Cardiac fibroblast (primary cell): ENCODE measurements at places on chromosomes 6 and 20.
A peak's percentile ranks its signal among the peaks of the same experiment; 100 is the strongest.

- no peak for DNase-seq
Observed at GRCh38 chr6:162249907-162250642, 477.5 kb downstream of the PRKN start.

DNA sequence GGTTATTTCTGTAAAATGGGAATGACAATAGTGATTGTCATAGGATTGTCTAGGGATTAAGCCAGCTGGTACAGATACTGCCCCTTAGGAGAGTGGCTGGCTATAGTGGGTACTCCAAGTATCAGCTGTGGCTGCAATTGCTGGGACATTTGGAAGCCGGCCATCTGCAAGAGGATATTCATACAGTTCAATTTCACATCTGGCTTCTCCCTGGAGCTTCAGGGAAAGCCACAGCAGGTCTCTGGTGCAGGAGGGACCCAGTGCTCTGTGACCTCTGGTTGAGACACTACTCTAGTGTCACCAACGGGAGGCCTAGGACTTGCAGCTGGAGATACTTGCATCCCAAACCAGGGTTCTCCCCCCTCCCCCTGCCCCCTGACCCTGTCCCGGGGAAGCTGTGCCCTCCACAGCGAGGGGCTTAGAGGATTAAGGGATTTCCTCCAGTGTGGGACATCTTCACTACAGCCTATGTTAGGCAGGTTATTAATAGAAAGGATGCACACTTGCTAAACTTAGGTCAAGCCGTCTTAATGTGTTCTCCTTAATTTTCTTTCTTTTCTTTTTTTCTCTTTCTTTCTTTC is 2.7 kb downstream of the SLC2A10 start:
- no peak for DNase-seq

DNA sequence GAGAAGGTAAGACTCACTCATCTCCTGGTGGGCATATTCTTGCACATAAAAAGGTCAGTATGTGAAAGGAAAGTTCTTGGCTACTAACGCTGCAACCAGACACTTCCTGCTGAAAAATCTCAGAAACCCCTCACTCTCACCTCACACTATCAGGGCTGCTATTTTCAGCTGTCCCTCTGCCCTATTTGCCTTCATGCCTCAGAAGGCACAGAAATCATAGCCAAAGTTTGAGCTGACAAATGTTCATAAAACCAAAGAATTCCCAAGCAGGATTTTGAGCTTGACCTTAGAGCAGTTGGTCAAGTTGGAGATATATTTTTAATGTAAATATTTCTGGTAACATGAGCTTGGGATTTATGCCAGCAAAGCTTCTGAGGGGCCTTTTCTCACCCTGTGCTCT is 806.2 kb downstream of the MAFB start:
- no peak for DNase-seq

DNA sequence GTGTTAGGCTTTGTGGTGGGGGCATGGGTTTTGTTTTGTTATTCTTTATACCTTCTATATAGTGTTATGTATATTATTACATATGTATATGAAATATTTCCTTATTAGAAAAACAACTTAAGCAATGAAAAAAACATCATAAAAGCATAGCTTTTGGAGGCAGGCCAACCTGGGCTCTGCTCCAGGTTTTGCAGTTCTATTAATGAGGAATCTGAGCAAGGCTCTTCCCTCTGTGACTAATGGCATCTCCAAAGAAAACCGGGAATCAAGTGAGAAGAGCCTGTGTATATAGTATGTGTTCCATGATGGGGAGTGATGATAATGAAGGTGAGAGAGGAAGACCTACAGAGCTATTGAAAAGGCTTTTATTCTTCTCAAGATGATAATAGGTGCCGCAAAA is 291.1 kb downstream of the CLIC5 start:
- peak; percentile 86 for DNase-seq

DNA sequence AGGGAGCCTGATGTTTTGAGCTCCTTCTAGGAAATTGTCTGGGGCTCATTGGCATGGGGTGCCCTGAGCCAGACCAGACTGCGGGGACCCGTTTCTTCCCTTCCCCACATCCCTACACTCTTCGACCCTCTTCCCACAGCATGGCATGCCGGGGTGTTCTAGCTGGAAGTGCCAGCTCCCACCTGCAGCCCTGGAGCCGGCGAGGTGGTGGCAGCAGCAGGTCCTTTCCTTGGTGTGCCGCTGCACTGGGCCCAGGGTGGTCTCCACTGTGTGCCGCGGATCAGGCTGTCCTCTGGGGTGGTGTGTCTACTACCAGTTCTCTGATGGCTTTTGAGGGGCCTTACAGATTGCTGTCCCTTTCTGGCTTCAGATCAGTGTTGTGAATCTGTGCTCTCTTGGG is 7.5 kb upstream of the RWDD1 start:
- DNase-seq, result no peak

DNA sequence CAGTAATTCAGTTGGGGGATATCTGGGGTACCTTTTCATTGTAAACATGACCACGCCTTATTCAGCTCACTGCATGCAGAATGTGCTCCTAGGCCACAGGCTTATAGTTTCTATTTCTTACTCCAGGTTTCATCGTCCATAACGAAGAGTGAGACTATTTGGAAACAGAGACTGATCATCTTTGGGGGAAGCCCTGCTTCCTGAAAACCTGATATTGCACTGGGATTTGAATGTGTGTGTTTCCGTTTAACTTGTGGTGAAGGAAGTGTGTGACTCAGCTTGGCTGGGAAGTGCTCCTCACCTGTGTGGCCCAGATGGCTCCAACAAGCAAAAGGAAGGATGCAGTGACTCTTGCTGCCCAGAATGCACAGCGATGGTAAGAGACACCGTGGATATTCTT is 19.6 kb upstream of the LTV1 start:
- DNase-seq, result no peak

GRCh38 chr6:39923394-39923793 is 10.9 kb downstream of the MOCS1 start:
- DNase-seq, result no peak
